ENCODE measurements at places on chromosomes 1 and 21.

GRCh38 chr1:200990114-200990513 lies 33.4 kb downstream of the KIF21B start:
- no peak for DNase-seq

- no peak for DNase-seq
Measured at GRCh38 chr1:61080413-61081143, 1.8 kb upstream of the NFIA start.

DNA sequence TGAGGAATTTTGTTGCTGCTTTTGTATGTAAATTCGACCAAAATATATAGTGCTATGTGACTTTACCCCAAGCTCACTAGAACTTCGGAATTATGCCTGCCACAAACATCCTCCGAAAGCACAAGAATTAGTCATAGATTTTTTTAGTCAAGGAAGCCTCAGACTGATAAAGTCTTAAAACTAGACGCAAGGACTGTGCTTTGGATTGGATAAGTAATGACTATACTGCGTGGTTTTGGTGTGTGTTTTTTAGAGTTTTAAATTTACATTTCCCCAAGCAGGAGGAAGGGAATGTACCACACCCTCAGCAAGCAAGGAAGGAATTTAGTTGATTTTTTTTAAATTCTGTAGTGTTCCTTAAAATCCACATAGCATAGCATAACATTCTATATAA lies 10.3 kb downstream of the WLS start:
- DNase-seq, result no peak

GRCh38 chr21:28826569-28826968 lies 166.1 kb downstream of the LTN1 start:
- no peak for DNase-seq

DNA sequence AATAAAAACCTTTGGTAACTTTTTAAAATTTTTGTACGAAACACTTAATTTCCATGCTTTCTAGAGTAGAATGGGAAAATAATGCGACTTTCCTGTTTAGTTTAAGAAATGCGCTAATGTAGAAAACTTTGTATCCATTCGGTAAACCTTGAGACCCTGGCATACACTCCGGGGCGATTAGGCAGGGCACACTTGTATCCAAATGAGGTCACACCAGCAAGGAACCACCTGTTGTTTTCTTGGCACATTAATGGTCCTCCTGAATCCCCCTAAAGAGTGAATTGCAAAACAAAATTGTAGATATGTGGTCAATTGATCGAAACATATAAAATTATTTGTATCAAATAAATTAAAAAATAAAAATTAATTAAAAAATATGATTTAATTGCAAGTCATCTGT lies 25.2 kb downstream of the CHODL start:
- DNase-seq, result no peak

DNA sequence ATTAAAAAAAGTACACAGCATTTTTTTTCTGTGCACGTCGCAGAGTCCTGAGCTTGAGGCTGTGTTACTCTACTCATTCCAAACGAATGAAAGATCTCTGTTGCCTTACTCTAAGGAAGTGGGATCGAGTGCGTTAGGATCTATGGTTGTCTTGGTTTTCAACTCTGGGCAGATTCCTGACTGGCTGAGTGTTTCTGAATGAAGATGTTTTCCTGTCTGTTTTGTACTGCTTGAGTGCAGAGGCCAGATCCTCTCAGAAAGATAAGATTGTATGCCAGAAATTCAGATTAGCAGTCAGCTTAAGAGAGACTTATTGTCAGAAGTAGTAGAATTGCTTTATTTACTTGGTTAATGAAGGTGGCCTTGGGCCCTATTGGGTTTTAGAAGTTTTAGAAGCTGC lies 14.0 kb downstream of the PLA2G2E start:
- no peak for DNase-seq

DNA sequence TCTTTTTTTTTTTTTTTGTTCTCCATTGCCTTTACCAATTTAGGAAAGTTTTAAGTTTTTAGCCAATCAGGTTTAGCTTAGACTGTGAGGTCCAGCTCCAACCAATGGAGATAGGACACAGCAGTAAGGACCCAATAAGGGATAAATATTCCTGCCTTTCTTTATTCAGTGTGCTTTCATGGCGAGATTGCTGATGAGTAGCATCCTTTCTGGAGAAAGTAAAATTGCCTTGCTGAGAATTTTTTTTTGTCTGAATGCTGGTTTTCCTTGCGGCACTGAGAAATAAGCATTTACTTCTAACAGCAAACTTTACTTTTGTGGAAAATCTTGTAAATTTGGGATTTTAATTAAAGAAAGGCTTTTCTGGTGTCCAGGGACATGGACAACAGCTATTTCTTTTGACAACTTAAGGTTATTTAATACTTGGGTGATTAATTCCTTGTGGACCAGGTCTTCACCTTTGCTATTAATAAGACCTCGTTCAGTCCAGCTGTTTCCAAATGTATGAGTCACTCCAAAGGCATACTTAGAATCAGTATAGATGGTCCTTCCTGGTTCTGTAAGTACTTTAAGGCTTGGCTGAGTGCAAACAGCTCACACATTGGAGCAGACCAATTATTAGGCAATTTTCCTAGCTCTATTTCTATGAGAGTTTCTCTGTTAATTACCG lies 54.1 kb downstream of the SERINC2 start:
- no peak for DNase-seq

DNA sequence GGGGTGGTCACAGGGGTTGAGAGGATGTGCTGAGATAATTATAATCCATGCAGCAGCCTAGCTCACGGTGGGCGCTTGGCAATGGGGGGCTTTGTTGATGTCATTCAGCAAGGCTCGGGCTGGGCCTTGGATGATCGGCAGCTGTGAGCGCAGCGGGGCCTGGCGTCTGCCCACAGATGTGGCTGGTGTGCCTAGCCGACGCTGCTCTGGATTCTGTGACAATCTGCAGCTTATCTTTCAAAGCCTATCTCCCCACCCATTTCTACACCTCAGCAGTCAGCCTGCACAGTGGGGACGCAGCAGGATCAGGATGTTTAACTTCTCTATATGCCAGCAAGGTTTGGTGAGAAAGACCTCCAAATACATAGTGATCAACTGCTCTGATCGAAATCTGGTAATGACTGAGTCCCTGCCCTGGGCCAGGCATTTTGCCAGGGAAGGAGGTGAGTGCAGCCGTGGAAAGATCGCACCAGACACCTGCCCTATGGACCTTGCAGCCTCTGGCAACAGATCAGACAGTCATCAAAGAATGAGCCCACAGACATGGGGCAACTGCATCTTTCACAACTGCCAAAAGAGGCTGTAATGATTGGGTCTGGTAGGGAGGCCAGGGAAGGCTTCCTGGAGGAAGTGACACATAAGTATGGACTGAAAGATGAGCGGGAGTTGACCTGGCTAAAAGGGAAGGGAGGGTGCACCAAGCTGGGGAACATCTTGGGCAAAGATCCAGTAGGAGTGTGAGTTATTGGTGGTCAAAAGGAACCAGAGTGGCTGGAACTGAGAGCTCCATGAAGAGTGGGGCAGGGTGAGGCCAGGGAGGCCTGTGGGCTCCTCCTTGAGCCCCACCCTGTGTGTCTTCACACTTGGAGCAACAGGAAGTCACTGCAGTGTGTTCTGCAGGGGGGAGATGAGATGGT lies 35.3 kb downstream of the EPHB2 start:
- no peak for DNase-seq

GRCh38 chr1:44267438-44267837 lies 54.2 kb downstream of the DMAP1 start:
- DNase-seq, result no peak

DNA sequence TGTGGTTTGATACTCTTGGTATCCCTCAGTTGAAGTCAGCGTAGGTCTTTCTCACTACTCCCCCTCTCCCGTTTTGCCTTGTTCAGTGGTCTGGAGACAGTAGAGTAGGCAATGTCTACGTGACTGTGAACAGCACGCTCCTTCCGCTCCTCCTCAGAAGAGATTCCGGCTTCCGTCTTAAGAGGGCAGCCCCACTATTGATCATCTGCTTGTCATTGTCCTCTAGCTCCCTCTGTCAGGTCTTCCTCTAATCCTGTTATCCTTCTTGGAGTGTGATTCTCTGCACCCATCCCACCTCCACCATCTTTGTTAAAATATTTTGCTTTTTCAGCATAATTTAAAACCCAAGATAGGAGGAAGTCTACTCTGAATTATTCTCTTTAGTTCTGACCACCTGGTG lies 129.9 kb upstream of the KCNK2 start:
- no peak for DNase-seq

DNA sequence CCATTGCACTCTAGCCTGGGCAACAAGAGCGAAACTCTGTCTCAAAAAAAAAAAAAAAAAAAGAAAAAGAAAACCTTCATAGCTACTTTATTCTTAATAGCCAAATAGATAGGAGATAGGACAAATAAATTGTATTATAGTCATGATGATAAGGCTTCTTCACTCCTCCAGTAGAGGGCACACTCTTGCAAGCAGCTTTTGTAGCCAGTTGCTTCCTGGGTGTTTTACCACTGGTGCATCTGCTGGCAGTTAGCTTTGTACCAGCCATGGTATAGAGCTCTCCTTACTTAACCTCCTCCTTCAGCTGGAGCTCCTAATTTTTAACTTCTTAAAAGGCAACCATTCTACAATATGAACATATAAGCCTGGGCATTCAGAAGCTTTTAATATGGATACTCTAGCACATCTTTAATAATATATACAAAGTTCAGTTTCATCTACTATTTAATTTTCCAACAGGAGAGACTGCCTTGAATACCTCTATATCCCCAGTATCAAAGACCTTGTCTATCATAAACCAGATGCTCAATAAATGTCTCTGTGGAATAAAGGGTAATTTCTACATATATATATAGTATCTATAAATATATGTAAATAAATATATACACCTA lies 35.8 kb downstream of the EVI5 start:
- DNase-seq, result no peak

DNA sequence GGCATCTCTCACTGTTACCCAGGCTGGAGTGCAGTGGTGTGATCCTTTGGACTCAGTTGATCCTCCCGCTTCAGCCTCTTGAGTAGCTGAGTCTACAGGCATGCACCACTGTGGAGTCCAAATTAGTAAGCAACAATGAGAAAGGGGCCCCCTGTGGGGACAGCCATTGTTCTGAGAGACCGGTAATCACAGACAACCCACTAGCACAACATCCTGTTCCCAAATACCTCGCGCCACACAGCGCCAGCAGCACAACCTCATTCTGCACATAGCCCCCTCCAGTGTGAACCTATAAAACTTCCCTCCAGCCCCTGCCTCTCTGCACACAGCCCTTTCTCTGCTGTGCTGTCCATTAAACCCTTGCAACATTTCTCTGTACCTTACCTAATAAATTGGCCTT lies 226.4 kb downstream of the DYRK1A start:
- DNase-seq, result peak; percentile 86

- no peak for DNase-seq
Measured at GRCh38 chr1:41766041-41766440, 152.7 kb downstream of the HIVEP3 start.

DNA sequence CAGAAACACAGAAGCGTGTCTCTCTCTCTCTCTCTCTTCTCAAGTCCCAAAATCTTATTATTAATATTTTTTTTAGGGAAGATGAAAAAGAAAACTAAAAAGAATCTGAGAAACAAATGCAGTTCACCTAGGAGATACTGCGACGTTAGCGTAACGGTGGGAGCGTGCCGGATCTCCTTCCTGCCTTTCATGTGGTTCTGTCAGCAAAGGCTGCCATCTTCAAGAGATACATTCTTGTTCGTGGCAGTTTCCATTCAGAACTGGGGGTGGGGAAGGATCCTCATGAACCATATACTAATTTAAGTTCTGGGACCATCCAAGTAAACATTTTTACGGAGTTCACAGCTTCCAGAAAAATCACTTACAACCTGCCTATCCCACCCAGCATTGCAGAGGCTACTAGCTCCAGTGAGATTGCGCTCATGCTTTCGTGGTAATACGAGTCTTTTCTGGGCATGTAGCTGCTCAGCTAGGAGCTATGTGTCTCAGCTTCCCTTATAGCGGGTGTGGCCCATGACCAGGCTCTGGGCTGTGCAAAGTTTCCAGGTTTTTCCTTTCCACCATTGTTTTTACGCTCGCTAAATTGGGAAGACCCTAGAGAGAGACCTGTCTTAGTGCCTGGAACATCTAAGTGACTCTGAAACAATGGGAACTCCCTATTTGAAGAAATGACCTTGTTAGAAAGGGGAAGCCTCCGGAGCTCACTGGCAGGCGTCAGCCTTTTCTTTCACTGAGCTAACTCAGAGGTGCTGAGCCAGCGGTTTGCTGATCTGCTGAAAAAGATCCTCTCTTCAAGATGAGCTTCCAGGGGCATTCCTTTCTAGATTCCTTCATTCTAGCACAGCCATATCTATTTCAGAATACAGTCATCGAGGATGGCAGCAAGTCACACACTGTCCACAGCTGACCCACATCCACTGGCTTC lies 17.3 kb downstream of the SLAMF1 start:
- DNase-seq, result no peak

GRCh38 chr1:16064536-16065268 lies 8.7 kb downstream of the FAM131C start:
- DNase-seq, result no peak

- DNase-seq, result no peak
Measured at GRCh38 chr1:17567582-17567981, 28.1 kb downstream of the ARHGEF10L start.

DNA sequence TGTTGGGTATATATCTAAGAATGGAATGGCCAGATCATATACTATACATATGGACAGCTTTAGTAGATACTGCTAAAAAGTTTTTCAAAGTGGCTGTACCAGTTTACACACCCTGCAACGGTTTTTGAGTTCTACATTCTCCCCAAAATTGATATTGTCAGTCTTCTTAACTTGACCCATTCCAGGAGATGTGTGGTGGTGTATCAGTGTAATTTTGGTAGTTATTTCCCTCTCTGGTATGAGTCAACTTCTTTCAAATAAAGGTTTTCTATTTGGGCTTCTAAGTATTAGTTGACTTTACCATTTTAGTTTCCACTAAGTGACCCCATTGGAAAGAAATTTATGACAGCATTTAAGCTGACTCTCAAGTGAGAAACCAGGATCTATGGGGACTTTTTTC lies 29.2 kb downstream of the INKA2 start:
- no peak for DNase-seq

- no peak for DNase-seq
Measured at GRCh38 chr1:159196543-159196942, 8.1 kb upstream of the ACKR1 start.

- DNase-seq, result no peak
Measured at GRCh38 chr1:204359474-204360255, at the start of gene PLEKHA6. PLEKHA6 (minus strand) TSS chr1:204359929; CDS start chr1:204273727, 86,202 bp downstream.

GRCh38 chr1:40894455-40894854 lies 32.3 kb upstream of the CITED4 start:
- no peak for DNase-seq

- DNase-seq, result no peak
Measured at GRCh38 chr1:192633533-192634253, 2.3 kb upstream of the RGS13 start.

- DNase-seq, result peak; percentile 50
Measured at GRCh38 chr1:92989936-92990583, 28.8 kb upstream of the DIPK1A start.

- no peak for DNase-seq
Measured at GRCh38 chr1:26032656-26033357, 11.2 kb downstream of the EXTL1 start.

DNA sequence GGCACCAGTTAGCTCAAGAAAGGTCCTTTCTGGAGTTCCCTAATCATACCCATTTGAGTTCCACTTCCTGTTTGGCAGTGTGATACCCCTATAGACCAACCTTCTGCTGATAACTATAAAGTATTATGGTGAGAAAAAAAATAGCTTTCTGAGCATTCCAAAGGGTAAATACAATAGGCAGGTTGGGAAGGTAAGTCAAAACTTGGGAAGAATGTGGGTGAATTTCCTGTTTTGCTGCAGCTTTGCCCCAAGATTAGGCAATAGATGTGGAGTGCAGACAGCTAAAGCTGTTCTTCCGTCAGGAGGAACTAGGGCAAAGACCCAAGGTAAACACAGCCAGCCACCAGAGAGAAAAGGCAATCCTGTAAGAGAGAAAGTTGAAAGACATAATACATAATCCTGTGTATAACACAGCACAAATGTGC lies 49.9 kb upstream of the GUCA2A start:
- DNase-seq, result no peak
